ENCODE measurements at places on chromosomes 1 and 21.

DNA sequence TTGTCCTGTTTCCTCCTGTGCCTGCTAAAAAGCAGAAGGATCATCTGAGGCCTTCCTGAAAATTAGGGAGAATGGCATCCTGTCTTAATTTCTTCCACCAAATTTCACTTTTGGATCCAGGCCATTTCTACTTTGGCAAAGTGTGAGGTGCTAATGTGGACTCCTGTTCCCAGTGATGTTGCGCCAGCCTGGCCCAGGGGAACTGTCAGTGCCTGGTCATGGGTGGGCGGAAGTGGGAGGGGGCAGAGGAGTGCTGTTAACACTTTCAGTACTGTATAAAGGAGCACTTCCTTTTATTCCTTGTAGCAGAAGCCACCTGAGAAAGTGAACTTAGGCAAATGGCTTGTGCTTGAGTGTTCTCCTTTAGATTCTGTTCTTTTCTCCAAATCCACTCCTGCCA is 19.9 kb downstream of the ELAPOR1 start:
- DNase-seq, result no peak

DNA sequence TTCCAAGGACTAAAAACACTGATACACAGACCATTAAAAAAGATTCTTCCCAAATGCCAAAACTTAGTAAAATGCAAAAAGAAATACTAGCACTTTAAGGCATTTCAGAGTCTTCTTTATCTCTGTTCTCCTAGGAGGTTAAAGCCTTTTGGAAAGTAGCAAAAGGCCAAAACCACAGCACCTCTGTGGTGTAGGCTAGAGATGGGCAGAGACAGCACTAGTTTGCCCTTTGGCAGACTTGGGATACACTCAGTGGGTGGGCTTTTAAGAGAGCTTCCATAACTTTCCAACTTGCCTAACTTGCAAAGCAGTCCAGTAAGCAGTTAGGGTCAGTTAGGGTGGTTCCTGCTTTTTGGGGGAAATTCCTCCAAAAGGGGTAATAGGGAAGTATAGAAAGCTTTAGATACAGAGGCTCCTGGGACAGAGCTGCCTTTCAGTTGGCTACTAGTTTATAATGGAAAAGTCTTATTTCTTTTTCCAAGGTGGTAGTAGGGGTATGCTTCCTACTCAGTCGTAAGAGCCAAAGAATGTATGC is 17.9 kb upstream of the PTCH2 start:
- DNase-seq, result no peak

DNA sequence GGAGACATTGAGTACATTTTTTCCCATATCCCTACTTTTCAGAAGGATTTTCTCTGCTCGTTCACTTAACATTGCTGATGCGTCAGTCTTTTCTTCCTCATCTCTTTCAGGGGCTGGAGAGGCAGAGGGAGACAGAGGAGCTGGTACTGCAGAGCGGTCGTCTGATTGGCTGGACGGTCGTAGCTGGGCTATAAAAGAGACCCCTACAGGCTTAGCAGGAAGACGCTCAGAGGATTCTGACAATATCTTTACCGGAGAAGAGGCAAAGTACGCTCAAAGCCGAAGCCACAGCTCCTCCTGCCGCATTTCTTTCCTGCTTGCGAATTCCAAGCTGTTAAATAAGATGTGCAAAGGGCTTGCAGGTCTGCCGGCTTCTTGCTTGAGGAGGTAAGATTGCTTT is at the start of gene RGS4:
RGS4 (plus strand) TSS at position 220 of the 400 bp plus-strand sequence; CDS start at position 344, 124 bp downstream.
- DNase-seq, result no peak

DNA sequence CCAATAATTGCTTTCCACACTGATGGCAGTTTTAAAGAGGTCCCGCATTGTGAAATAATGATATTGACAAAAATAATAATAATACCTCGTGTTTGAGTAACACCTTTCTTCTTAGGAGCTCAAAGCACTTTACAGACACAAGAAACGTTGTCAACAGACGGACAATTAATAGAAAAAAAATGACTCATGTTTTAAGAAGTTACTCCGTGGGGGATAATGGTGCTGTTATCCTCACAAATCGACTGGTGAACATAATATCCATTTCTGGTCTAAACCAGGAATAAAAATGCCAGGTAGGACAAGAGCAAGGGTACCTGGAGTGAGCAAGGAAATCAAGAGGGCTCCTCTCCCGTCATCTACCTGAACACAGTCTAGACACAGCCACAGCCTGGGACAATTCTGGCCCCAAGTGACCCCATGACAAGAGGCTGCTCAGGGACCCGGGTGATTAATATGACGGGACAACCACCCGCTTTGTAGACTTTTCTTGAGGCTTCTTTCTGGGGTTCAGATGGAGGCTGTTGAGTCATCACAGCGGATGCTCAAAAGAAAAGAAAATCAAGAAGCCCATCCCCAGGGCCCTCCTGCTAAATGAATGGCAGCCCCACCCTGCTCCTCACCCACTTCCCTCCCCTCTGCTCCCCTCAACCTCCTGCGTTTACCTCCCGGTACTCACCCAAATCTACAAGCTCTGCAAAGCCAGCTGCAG is 146.2 kb upstream of the IRF2BP2 start:
- no peak for DNase-seq

DNA sequence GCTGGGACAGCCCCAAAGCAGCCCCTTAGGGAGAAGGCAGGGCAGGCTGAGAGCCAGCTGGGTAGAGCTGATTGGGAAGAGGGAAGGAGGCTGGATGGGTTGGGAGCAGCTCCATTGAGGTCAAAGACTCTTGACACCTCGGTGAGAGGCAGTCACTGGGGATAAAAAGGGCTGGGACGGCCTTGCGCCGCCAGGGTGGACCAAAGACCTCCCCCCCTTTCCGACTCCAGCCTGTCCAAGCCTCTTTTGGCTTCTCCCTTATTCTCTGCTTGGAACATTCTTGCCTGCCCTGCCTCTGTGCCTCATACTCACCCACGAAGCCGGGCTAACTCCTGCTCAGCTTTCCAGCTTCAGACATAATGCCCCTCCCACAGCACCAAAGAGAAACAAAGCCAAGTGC is 51.1 kb downstream of the LRRC38 start:
- DNase-seq, result no peak

GRCh38 chr1:54665852-54666251 is 24.3 kb downstream of the MROH7 start:
- DNase-seq, result no peak

- DNase-seq, result no peak
These were observed 3.2 kb downstream of the BARHL2 start for GRCh38 chr1:90713741-90714509.

- no peak for DNase-seq
These were observed 53.4 kb downstream of the MACO1 start for GRCh38 chr1:25484096-25484495.
